Stimulated activated CD4-positive, alpha-beta T cell treated with anti-CD3 and anti-CD28 coated beads, TNF-alpha, amount 100 ng/mL, for 4 hours (primary cell): ENCODE measurements at places on chromosomes 11 and 22.

DNA sequence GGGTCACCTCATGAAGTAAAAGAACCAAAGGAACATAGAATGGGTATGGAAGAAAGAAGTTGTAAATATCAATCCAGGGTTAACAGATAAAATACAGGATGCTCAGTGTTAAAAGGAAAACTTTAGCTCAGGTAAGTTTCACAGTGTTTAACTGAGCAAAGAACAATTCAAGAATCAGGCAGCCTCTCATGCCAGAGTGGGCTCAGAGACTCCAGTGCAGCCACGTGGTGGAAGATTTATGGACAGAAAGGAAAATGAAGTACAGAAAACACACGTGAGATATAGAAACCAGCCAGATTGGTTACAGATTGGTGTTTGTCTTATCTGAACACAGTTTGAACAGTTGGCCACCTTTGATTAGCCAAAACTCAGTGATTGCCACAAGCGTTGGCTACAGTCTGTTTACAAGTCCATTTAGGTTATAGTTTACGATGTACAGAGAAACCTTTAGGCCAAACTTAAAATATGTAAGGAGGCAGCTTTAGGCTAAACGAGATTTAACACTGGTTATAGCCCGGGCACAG is 9.1 kb downstream of the AP5B1 start:
- no peak for DNase-seq

DNA sequence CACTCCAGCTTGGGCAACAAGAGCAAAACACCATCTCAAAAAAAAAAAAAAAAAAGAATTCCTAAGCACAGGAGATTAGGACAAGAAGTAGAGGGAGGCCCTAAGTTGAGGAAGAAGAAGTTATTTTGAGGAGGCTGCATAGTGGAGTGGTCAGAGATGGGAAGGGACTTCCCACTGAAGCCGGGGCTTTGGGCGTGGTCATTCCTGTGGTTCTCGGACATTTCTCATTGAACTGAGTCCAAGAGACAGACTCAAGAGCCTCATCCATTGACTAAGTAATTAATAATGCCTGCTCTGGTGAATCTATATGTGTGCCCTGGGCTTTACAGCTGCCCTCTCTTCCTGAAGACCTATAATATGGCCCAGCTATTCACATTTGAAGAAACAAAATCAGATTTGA is 53.2 kb upstream of the FTH1 start:
- DNase-seq, result no peak

GRCh38 chr11:39968071-39968470 is 1491.4 kb downstream of the LRRC4C start:
- no peak for DNase-seq

DNA sequence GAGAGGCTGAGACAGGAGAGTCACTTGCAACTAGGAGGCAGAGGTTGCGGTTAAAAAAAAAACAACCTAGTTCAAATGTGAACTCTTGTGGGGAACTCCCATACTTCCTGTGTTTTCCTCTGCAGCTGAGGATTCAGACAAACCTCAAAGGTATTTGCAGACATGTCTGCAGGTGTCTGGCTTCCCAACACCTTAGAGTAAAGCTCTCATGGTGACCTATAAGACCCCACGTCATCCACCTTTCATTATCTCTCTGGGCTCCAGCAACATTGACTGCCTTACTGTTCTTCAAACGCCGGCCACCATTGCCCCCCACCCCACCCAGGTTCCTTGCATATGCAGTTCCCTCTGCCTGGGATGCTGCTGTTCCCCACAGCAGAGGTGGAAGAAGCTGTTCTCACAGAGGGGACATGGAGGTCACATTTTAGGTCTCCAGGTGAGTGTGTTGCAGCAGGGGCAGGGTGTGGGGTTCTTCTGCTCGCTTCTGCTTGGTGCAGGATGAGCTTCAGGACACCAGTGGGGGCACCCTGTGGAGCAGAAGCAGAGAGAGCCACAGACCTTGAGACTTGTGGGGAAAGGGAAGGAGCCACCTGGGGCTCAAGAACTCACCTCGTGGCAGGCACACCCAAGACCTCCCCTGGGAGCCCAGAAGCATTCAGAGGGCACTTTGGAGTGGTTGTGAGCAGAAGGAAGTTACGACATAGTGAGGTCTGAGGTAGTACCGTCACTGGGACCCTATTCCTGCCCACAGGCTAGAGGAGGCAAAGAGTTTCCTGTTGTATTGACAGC is 203.2 kb downstream of the CSNK2A3 start:
- DNase-seq, result no peak

GRCh38 chr11:17366495-17366894 is 14.9 kb downstream of the NCR3LG1 start:
- no peak for DNase-seq

GRCh38 chr22:33401291-33401690 is 343.1 kb upstream of the SYN3 start:
- no peak for DNase-seq

DNA sequence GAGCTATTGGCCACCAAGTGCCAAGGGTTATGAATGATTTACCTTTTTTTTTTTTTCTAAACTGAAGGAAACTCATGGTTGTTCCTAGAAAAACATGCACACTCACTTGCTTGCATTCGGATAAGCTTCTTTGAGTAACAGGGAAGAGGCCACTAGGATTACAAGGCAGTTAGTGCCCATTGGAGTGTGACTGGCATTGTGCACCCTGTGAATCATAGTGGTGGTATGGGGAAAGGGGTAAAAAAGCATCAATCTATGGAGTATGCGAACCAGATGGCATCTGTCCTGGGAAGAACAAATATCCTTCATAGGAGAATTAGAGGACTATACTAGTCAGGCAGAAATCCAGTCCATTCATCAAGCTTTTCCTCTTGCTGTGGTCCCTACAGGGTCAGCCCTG is 24.2 kb downstream of the CD44 start:
- no peak for DNase-seq

GRCh38 chr11:3824714-3825472 is 15.9 kb downstream of the RHOG start:
- DNase-seq, result peak; percentile 61

DNA sequence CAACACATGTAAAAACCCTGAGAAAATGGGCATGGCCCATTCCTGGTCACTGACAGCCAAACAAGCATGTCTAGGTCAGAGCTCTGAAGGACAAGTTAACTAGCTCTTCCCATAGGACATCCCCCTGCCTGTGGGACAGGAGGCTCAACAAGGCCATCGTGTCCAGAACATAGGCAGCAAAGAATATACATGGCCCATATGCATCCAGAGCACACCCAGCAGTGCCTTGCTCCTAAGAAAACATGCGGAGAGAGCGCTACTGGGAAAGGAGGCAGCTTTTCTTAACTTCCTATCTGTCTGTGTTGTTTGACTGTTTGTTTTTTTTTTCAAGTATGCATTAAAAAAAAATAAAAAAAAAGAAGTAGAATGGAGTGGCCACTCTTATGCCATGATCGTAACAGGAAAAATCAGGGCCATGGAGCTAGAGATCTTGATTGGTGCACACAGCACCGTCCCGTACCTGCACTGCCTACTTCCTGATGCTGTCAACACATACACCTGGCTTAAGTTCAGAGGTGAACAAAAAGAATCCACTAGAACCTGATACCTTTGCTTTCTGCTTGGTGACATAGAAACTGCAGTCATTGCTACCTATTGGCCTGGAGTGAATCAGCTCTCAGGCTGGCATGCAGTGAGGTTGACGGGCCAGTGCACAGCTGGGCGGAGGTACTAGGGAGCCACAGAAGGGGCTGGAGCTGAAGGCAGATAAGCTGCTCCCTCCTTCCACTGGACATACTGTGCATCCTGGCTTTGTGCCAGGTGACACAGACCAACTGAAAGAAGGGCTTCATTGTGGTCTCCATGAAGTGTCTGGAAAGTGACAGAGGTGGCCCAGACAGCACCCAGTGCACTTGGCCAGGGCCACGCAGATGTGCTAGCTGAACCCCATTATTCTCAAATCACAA is 11.9 kb downstream of the UFD1 start:
- no peak for DNase-seq

- DNase-seq, result no peak
These were observed 68.5 kb downstream of the PIWIL3 start for GRCh38 chr22:24706054-24706453.

DNA sequence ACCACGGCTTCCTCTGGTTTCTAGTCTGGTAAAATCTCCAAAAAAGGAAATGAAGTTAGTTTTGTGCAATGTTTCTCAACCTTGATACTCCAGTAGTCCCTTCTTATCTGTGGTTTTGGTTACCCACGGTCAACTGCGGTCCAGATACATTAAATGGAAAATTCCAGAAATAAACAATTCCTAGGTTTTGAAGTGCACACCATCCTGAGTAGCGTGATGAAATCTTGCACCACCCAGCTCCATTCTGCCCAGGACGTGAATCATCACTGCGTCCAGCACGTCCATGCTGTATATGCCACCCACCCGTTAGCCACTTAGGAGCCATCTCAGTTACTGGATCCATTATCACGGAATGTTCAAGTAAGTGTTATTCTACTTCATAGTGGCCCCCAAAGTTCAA is 117.0 kb downstream of the FBXO7 start:
- no peak for DNase-seq

GRCh38 chr11:74480688-74481417 is 12.7 kb downstream of the LIPT2 start:
- no peak for DNase-seq

DNA sequence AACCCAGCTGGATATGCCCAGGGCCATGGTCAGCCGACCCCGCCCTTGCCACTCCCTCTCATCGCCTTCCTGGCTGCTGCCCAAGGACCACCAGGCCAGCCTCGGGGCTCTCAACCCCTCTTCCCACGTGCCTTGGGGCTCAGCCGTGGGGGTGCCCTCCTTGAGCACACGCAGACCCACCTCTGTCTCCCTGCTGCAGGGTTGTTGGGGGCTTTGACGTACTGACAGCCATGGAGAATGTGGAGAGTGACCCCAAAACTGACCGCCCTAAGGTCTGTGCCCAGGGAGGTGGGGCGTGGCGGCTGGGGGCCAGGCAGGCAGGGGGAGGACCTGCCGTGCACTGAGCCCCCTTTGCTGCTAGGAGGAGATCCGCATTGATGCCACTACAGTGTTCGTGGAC is 28.6 kb downstream of the PPIL2 start:
- no peak for DNase-seq

DNA sequence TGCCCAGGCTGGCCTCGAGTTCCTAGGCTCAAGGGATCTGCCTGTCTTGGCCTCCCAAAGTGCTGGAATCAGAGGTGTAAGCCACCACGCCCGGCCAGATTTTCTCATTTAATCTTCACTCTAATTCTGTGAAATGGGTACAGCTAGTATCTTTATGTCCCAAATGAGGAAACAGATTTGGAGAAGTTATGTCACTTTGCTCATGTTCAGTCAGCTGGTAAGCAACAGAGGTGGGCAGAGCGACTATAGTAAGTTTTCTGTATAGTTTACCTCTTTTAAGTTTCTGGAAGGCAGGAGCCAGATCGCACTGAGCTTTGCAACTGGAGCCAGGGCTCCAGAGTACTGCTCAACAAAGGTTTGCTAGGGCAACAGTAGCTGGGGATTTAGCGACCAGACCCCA is 33.2 kb downstream of the RCOR2 start:
- no peak for DNase-seq

DNA sequence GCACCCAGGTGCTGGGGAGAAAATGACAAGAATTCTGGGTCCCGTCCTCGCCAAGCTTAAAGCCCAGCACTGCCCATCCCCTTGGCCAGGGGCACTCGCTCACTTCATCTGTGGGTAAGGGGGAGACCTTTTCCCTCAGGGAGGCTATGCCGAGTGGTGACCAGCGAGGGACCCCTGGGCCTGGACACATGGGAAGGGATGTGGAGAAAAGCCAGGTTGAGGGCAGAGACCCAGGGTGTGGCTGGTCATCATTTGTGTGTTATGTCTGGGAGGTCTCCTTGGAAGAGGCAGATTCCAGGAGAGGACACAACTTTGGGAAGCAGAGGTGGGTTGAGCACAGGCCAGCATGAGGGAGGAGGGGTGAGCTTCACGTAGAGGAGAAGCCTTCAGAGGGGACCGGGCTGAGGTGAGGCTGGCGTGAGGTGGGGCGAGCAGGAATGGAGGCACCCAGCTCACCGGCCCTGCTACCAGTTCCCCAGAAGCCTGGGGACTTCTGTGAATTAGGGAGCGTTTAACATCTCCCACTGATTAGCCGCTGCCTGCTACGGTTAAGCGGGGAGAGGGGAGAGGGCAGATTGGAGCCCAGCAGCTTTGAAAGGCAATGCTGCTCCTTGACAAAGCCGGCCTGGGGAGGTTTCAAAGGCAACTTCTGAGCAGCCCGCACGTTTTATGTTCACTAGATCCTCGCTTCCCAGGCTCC is 25.8 kb upstream of the NECTIN1 start:
- DNase-seq, result no peak
